ENCODE measurements at places on chromosomes 7 and 10.

DNA sequence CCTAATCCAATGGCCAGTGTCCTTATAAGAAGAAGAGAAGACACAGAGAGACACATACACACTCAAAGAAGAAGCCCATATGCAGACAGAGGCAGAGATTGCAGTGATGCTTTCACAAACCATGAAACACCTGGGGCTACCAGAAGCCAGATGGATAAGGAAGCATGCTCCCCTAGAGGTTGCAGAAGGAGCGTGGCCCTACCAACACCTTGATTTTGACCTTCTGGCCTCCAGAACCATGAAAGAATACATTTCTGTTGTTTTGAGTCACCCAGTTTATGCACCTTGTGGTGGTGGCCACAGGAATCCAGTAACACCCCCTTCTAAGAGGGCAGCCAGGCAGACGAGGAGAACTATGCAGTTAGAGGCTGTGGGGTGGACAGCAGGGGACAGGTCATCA lies 43.5 kb downstream of the AOC1 start:
- no peak for DNase-seq

GRCh38 chr7:116325517-116325916 lies 115.2 kb downstream of the TES start:
- DNase-seq, result no peak

GRCh38 chr7:50962962-50963374 lies 180.3 kb upstream of the GRB10 start:
- DNase-seq, result no peak

- no peak for DNase-seq
These were observed 242.2 kb upstream of the IGFBP3 start for GRCh38 chr7:46163246-46163645.

DNA sequence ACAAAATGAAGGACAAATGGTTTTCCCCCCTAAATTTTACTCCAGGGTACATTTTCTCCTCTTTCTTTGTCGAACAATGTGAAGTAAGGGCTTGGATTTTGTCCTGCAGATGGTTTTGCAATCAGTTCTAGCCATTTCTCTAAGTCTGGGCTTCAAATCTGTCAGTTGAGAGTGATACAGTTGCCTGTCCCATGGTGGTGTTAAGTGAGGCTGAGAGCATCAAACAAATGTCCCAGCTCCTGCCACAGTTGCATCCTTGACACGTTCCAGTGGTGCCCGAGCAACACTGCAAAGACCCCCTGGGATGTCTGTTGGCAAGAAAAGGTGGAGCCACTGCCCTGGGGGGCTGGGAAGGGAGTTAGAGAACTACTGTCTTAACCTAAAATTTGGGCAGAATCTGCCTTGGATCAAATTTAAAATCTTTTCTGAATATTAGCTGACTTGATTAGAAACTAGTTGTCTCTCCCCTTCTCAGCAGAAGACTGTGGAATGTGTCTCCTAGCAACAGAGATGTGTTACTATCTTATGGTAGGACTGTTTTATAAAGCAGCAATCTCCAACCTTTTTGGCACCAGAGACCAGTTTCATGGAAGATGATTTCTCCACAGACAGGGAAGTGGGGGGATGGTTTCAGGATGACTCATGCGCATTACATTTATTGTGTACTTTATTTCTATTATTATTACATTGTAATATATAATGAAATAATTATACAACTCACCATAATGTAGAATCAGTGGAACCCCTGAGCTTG lies 102.0 kb upstream of the STEAP1B start:
- no peak for DNase-seq

- DNase-seq, result no peak
These were observed 124.6 kb downstream of the IMMP2L start for GRCh38 chr7:111437736-111438135.
